ENCODE measurements at places on chromosomes 2 and 18. TPM values are rescaled to one million over a fixed set of nuclear protein-coding genes. Genes with fewer than 3 reads are reported as not detected.

Gene CEBPZOS
- 2.9 TPM for total RNA-seq

GRCh38 chr2:240556553-240557100 lies 1.2 kb downstream of the ANKMY1 start:
- DNase-seq, result no peak

GRCh38 chr2:55076721-55077120 lies 26.5 kb upstream of the RTN4 start:
- DNase-seq, result no peak

GRCh38 chr18:33264566-33264965 lies 176.0 kb downstream of the CCDC178 start:
- no peak for DNase-seq

Gene ERFE
- total RNA-seq, result 3.3 TPM

GRCh38 chr2:12270876-12271588 lies 445.7 kb upstream of the TRIB2 start:
- DNase-seq, result no peak

Gene MTCL1
- total RNA-seq, result 105 TPM

Data from ascending aorta (tissue), 2 donors.